Esophagus muscularis mucosa (tissue), 4 donors: ENCODE measurements at places on chromosomes 4 and X. TPM values are rescaled to one million over a fixed set of nuclear protein-coding genes. Genes with fewer than 3 reads are reported as not detected.

Gene NXF2B
- total RNA-seq: 0.42 TPM

Gene LRCH2
- 9.8 TPM for total RNA-seq

Gene TMLHE
- 21.4 TPM for total RNA-seq

Gene PDGFRA
- 123 TPM for total RNA-seq

Gene PALLD
- 1,903 TPM for total RNA-seq

DNA sequence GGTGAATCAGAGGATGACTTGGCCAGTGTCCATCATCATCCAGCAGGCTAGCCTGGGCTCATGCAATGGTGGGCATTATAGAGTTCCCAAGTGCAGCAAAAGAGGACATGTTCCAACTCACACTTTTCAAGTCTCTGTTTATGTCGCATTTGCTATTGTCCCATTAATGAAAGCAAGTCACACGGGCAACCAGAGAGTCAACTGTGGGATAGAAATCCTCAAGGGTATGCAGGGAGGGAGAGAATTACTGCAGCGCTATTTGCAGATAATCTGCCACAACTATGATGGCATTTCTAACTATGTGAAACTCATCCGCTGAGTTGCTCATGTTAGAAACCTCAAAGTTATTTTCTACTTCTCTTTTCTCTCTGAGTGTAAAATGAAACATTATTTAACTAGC lies 78.5 kb upstream of the TAB3 start:
- no peaks in the 10 kb centered on the region for H3K4me1 ChIP-seq
- no peak overlapping the region for H3K4me3 ChIP-seq
- no peak for DNase-seq
- no peaks in the 10 kb centered on the region for H3K36me3 ChIP-seq

DNA sequence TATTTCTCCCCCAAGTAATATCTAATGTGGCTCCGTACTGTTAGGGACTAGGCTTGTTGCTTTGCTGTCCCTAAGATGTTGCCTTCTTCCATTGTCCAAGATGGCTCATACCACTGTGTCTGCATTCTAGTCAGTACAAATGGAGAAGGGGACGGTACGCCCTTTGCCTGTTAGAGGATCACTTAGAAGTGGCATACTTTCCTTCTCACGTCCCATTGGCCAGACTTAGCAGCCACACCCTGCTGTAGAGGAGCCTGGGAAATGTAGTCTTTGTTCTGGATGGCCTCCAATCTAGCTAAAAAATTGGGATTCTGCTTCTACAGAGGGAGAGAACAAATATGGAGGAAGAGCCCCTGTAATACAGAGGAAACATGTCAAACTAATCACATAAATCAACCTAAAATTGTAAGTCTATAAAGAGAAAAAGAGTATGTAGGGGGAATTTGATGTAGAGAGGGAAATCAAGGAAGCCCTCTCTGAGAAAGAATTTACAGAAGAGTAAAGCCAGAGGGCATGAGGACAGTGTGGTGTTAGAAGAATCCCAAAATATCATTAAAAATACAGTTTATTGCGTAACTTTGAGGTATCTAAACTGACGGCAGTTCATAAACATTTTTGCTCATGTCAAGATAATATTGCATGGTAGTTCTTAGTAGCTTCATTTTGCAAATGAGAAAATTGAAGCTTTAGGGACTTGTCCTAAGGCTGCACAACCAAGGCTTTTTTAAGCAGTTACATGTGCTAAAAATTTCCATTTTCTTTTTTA lies 15.1 kb downstream of the PRIMPOL start:
- H3K27me3 ChIP-seq: no peaks in the 10 kb centered on the region
- no peaks in the 10 kb centered on the region for H3K4me1 ChIP-seq
- H3K27ac ChIP-seq: no peak overlapping the region
- peaks cover 56% of the 10 kb centered on the region for H3K36me3 ChIP-seq
- no peak overlapping the region for H3K4me3 ChIP-seq
- no peak for DNase-seq

- no peak overlapping the region for H3K27ac ChIP-seq
- H3K27me3 ChIP-seq: no peaks in the 10 kb centered on the region
Observed at GRCh38 chr4:187992971-187993370, 2.6 kb upstream of the ZFP42 start.

DNA sequence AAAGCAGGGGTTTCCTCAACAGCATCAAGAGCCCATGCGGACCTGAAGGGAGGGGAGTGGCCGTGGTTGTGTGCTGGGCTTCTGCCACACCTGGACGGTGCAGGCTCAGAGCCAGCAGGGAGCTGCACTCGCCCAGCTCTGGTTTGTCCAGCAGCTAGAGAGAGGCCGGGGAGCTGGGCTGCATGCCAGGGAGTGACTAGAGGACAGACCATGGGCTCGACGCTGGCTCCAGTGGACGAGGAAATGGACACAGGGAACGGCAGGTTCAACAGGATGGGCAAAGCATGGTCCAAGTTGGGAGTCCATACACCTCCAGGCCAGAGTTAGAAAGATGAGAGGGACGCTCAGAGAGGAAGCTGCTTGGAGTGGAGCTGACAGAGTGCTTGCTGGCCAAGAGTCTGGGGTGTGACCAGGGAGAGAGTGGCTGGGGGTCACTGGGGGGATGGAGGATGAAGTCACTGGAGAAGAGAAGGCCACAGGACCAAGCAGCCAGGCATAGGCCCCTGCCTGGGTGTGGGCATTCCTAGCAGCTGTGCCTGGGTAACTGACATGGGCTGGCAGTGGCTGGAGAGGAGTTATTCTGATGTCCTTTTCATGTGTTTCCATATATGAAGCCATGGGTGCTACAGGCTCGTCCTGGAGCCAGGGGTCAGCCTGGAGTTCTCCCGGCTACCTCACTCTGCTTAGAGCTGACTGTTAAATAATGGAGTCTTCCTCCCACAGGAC lies 42.8 kb downstream of the HTT-AS start:
- H3K36me3 ChIP-seq: no peaks in the 10 kb centered on the region
- no peak overlapping the region for H3K4me3 ChIP-seq
- no peaks in the 10 kb centered on the region for H3K27me3 ChIP-seq
- H3K27ac ChIP-seq: no peak overlapping the region
- H3K4me1 ChIP-seq: no peaks in the 10 kb centered on the region
- no peak for DNase-seq

- no peak overlapping the region for H3K4me3 ChIP-seq
- H3K27ac ChIP-seq: no peak overlapping the region
Observed at GRCh38 chrX:13223868-13224567, 95.8 kb downstream of the ATXN3L start.

DNA sequence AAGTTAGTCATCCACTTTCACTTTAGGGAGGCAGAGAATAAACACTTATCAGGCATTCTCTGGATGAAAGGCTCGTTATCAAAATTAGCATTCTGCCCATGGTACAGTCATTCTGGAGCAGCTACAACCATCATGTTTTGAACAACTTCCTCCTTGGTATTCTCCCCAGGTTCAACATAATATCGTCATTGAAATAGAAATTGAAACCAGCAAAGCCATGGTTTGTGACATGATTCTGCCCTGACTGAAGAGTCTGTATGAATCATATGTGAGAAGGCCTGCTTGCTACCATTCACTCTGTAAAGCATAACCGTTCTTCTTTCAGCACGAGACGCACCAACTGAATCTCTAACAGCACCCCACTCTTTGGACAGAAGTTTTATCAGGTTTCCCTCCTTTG lies 127.5 kb upstream of the RADX start:
- H3K27me3 ChIP-seq: no peaks in the 10 kb centered on the region
- no peak overlapping the region for H3K27ac ChIP-seq
- H3K36me3 ChIP-seq: no peaks in the 10 kb centered on the region
- no peak for DNase-seq

- no peaks in the 10 kb centered on the region for H3K4me1 ChIP-seq
- H3K36me3 ChIP-seq: no peaks in the 10 kb centered on the region
- no peaks in the 10 kb centered on the region for H3K27me3 ChIP-seq
- no peak for DNase-seq
- H3K4me3 ChIP-seq: no peak overlapping the region
Observed at GRCh38 chrX:136639506-136640176, 8.3 kb upstream of the CD40LG start.

DNA sequence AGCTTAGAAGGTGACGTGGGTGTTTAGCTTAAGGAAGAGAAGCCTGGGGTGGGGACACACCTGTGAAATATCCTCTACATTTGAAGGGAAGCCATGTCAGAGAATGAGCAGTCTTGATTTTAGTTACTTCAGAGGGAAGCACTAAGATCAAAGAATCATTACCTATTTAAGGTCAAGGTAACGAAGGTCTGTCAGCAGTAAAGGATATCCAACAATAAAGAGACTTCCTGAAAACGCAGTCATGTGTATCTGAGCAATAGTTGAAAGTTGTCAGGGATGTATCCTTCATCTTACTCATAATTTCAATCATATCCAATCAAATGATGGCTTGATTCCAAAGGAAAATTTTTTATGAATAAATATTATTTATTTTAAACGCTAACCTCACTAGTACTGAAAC lies 33.5 kb downstream of the IGFBP7 start:
- H3K36me3 ChIP-seq: no peaks in the 10 kb centered on the region
- H3K4me3 ChIP-seq: no peak overlapping the region
- no peak for DNase-seq
- H3K27ac ChIP-seq: no peak overlapping the region
- H3K4me1 ChIP-seq: peaks cover 72% of the 10 kb centered on the region
- no peaks in the 10 kb centered on the region for H3K27me3 ChIP-seq

GRCh38 chr4:84035568-84035967 lies 463.5 kb downstream of the NKX6-1 start:
- no peaks in the 10 kb centered on the region for H3K4me1 ChIP-seq
- no peak overlapping the region for H3K27ac ChIP-seq
- H3K4me3 ChIP-seq: no peak overlapping the region

DNA sequence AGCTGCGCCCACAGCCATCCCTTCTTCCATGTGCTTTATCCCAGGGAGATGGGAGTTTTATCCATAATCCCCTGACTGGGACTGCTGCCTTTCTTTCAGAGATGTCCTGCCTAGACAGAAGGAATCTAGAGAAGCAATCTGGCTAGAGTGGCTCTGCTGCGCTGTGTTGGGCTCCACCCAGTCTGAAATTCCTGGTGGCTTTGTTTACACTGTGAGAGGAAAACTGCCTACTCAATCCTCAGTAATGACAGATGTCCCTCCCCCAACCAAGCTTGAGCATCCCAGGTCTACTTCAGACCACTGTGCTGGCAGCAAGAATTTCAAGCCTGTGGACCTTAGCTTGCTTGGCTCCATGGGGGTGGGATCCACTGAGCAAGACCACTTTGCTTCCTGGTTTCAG lies 116.9 kb upstream of the AR start:
- no peaks in the 10 kb centered on the region for H3K27me3 ChIP-seq
- DNase-seq: no peak
- no peaks in the 10 kb centered on the region for H3K4me1 ChIP-seq
- H3K36me3 ChIP-seq: no peaks in the 10 kb centered on the region
- H3K27ac ChIP-seq: no peak overlapping the region

- H3K36me3 ChIP-seq: peaks cover 39% of the 10 kb centered on the region
- H3K4me3 ChIP-seq: no peak overlapping the region
- peak overlapping the region; percentile 26 for H3K27ac ChIP-seq
- no peaks in the 10 kb centered on the region for H3K27me3 ChIP-seq
- H3K4me1 ChIP-seq: peaks cover 5% of the 10 kb centered on the region
Observed at GRCh38 chrX:10120331-10120730, 36.4 kb upstream of the CLCN4 start.
